Stimulated activated CD8-positive, alpha-beta memory T cell treated with anti-CD3 and anti-CD28 coated beads, Interleukin-4, amount 100 ng/mL, for 1 hour (primary cell): ENCODE measurements at places on chromosomes 2 and 18.

GRCh38 chr2:236237468-236238190 lies 26.6 kb downstream of the ASB18 start:
- DNase-seq: no peak

DNA sequence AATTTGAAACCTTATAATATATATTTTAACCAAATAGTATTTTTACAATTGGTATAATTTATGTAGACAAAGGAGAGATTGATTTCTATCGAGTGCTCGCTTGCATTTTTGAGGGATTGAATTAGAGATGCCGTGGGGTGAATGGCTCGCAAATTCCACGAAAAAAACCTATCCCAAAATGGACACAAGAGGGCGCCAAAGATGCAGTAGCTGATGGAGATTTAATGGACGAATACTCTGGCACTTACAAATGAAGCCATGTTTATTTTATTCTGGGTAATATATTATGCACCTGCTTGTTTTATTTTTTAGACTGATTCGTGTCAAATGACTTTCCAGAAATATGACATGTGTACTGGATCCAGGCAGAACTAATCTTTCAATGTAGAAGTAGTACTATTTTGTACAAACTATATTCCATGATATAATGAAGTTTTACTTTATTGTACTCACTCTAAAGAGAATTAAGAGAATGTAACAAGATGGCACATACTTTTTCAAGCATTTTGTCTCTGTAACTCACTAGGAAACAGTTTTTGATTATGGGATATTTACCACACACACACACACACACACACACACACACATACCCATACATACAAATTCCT lies 505.4 kb downstream of the PLCL1 start:
- DNase-seq: peak; percentile 29

DNA sequence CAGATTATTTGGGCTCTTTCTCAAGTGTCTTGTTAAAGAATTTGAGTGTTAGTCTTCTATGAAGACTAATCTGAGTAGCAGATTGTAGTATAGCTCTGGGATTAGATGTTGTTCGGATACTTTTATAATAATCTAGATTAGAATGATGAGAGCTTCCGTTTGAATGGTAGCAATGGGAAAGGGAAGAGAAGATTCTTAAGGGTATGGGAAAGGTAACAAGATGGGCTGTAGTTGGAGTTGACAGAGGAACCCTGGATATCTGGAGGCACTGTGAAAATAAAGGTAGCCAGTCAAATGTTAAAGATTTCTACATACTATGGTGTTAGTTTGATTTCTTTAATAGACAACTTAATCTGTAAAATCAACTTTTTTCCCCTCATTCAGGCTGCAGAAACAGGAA lies 4.7 kb downstream of the DDX1 start:
- DNase-seq: no peak

DNA sequence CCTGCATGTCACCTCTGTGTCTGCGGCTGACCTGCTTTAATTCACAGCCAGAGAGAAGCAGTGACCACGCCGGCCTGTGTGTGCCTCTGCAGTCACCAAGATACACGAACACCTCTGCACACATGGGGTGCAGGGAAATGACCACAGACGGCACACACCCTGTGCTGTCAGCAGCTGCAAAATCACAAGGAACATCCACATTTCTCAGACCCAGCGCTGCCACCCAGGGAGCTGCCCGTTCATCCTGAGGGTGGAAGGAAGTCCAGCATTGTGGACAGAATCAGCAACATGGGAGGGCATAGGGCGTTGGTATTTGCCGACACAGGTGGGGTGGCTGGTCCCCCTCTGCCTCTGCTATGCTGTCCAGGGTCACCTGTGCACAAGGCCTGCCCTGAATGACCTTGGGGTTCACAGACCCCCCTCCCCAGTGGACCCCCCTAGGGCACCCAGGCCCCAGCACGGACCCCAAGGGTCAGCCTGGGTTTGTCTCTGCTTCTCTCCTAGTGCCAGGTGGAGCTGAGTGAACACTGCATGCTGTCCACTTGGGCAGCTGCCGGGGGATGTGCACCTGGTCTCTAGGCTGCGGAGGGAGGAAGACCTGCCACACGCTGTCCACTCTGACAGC lies 107.4 kb downstream of the PXDN start:
- no peak for DNase-seq

DNA sequence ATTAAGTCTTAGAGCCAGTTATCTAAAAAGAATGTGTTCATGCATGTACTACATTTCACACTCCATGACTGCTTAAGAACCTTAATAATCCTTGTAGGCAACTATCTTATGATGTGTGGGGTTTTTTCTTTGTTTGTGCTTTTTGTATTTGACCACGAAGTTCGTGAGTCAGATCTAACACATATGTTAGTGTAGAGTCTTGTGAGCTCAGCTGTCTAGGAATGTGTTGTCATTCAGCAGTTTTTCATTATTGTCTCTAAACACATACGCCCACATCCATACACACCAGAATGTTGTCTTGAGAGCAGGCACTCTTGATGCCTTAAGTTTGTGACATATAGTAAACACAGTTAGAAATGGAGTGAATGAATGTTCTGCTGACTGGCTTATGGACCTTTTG lies 38.4 kb downstream of the CAB39 start:
- no peak for DNase-seq

DNA sequence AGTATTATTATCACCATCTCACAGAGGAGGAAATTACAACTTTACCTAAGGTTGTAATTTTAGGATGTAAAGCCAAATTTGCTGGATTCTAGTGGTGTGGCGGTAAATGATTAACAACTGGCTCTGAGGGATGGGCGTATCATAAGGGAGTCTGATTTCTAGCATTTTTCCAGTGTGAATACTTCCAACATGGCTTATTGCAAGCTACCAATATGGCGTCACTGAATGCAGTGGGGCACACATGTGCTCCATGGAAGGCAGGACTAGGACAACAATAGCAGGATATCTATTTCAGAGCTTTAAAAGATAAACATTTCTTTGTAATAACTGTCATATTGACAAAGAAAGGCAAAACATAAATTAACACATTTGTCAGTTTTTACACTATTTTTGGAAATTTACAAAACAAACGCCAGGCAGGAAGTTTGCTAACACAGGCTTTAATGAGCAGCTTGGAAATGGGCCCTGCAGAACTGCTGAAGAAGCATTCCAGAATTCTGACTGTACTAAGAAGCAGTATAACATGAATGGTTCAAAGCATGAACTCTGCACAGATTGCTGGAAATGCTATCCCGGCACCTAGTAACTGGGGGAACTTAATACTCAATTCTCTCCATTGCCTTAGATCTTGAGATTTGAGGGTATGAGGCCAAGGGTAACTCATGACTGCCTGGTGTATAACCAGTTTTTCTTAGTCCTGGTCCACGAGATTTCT lies 439.3 kb upstream of the MAP2 start:
- DNase-seq: no peak

DNA sequence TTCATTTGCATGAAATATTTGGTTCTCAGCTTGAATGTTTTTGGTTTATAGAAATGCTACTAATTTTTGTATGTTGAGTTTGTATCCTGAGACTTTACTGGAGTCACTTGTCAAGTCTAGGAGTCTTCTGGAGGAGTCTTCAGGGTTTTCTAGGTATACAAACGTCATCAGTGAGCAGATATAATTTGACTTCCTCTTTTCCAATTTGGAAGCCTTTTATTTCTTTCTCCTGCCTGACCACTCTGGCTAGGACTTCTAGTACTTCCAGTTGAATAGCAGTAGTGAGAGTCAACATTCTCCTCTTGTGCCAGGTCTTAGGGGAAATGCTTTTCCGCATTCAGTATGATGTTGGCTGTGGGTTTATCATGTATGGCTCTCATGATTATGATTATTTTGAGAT lies 55.4 kb upstream of the THUMPD2 start:
- no peak for DNase-seq

GRCh38 chr2:21299411-21299810 lies 175.6 kb downstream of the TDRD15 start:
- no peak for DNase-seq

DNA sequence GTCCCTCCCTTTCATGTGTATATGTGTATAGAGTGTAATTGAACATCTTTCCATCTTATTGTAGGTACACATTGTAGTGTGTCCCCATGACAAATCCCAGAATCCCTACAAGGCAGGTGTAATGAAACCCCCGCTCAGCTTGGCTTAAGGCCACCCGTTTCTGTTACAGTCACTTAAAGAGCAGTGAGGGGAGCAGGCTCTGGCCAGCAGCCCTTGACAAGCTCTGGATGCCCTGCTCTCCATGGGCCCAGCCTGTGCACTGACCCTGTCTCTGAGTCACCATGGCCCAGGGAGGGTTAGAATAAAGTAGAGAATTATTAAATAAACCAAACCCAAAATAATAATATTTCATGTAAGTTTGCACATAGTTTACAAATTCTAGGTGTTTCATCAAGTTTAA lies 17.2 kb upstream of the MAL start:
- DNase-seq: no peak

DNA sequence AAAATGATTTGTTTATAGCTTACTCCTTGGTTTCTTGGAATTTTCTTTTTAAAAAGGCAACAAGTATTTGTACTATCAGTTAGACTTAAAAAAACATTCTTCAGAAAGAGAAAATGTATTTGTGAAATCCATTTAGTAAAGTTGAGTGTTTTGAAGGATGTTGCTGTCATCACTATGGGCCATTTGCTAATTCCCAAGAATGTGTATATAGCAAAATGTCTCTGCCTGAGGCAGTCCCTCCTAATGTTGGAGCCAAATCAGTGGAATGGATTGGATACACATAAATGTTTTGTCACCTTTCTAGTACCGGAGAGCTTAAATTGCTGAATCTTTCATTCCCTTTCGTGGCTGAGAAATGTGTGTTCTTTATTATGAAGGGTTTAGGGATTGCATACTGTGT lies 890.2 kb upstream of the ZEB2 start:
- no peak for DNase-seq

- DNase-seq: no peak
Observed at GRCh38 chr2:173017646-173018420, 57.8 kb upstream of the MAP3K20 start.

GRCh38 chr2:171342067-171342413 lies 91.8 kb downstream of the METTL8 start:
- DNase-seq: no peak

DNA sequence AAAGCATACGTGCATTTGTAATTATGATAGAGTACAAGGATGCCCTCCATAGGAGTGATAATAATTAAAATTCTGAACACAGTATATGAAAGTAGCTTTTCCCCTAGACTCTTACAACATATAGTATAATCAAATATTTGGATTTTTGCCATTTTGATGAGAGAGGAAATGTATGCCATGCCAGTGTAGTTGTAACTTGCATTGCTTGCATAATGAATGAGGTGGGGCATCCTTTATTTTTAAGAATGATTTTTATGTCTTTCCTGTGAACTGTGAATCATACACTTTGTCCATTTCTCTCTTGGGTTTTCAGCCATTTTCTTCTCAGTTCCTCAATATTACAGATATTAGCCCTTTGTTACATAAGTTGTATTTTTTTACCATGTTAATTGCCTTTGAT lies 197.5 kb downstream of the SCG2 start:
- no peak for DNase-seq

DNA sequence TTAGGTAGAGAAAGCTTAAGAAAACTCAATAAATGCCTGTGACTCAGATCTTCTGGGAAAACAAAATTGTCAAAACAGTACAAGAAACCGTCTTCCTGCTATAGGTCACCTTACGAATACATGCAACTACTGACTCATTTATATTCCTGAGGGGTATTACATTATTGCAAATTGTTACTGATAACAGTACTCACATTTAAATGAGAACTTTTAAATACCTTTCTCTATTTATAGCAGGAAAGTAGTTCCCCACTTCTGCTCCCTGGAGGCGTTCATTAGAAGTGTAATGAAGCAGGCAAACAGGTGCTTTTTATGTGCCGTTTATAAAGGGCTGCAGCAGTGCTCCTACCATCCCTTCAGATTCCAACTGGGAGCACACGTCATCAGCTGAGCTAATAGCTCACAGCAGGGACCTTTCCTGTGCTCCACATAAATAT lies 65.1 kb upstream of the RPRM start:
- DNase-seq: no peak

DNA sequence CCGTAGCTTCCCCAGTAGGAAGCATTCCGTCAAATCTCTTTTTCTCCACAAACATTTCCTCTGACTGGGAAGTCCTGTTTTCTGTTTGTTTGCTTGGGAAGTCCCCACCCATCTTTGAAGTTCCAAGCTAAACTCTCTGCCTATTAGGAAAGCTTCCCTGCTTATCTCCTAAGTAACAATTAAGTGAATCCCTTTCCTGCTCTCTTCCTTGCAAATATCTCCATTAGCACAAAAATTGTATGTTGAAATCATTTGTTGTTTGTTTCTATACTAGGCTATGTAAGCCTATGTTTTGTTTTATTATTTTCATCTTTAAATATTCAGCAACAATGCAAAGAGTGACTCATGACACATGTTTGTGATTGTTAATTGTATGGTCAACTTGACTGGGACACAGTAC lies 812.6 kb upstream of the LRATD1 start:
- no peak for DNase-seq

- DNase-seq: no peak
Observed at GRCh38 chr2:110834134-110834827, 101.9 kb downstream of the ACOXL start.

- DNase-seq: no peak
Observed at GRCh38 chr2:176094349-176094748, 1.8 kb downstream of the HOXD13 start.

- DNase-seq: no peak
Observed at GRCh38 chr2:21392649-21393048, 268.9 kb downstream of the TDRD15 start.

DNA sequence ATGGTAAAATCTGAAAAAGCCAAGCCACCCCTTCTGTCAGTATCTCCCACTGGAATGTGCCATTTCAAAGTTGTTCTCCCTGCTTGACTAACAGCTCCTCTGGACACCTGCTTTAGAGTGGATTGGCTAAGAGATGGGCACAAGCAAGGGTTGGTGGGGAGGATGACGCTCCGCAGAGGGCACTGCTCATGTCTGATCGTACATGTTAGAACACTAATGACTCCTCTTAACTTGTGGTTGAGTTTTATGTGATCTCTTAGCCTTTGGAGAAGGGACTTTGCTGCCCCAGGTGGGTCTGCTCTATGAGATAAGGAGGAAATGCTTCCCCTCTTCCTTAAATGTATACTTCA lies 8.2 kb upstream of the KIAA2012 start:
- no peak for DNase-seq

- no peak for DNase-seq
Observed at GRCh38 chr2:46669996-46670793, 190.8 kb downstream of the TMEM247 start.

DNA sequence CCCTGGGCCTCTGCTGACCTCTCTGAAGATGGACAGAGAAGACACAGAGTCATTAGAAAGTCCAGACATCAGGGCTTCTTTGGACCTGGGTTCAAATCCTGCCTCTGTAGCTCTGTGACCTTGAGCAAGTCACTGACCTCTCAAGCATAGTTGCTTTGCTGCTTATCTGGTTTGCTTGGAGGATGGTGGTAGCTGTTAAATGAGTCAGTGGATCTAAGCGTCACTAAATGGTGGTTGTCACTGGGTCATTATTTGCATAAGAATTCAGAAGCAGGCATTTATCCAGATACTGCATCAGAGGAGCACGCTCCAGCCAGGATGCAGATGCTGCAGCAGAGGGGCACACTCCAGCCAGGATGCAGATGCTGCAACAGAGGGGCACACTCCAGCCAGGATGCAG lies 229.2 kb downstream of the GLI2 start:
- DNase-seq: no peak

- DNase-seq: no peak
Observed at GRCh38 chr2:94955702-94956101, 69.8 kb upstream of the MAL start.

- DNase-seq: no peak
Observed at GRCh38 chr2:237198164-237198855, 112.6 kb downstream of the COPS8 start.
